ENCODE measurements at places on chromosomes 7 and 10. TPM values are rescaled to one million over a fixed set of nuclear protein-coding genes. Genes with fewer than 3 reads are reported as not detected.

HTR5A gene
- total RNA-seq: not detected

ALOX5 gene
- total RNA-seq: not detected

ELOVL3 gene
- total RNA-seq: not detected

OR2A42 gene
- total RNA-seq: not detected

Data from HT1080 (cell line).